ENCODE measurements at places on chromosomes 5 and 9.

DNA sequence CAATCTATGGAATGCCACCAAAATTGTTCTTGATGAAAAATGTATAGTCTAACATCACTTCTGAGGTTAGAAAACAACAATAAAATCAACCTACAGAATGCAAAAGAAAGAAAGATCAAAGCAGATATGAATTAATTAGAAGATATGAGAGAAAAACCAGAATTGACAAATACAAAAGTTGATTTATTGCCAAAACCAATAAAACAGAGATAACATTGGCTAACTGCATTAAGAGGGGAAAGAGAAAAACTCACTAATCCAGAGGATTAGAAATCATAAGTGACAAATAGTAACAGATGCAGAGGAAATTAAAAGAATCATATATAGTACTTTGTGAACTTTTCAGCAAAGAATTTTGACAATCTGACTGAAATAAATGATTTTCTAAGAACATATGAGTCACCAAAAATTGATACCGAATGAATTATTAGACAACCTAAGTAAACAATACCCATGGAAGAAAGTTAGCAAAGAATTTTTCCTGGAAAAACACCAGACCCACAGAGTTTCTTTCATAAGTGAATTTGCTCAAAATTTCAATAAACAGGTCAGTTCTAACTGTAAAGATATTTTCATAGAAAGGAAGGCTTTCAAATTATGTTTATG lies 167.7 kb downstream of the AOPEP start:
- DNase-seq, result no peak

GRCh38 chr5:102221949-102222348 lies 74.1 kb downstream of the SLCO4C1 start:
- DNase-seq, result no peak

DNA sequence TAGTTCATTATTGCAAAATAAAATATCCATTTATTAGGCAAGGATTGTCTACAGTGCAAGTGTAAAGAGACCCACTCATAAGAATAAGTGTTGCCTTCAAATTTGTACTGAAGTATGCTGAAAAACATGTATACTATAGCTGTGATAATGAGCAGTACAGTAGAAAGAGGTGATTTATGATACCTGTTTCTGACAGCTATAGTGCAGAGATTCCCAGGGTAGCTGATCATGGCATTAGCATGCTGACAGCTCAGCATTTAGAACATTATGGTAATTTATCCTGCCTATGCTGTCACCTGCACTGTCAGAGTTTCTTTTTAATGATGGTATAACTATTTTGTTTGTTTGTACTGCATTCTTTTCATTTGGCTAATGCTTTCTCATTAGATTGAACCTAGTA lies 177.6 kb upstream of the TLX3 start:
- no peak for DNase-seq

DNA sequence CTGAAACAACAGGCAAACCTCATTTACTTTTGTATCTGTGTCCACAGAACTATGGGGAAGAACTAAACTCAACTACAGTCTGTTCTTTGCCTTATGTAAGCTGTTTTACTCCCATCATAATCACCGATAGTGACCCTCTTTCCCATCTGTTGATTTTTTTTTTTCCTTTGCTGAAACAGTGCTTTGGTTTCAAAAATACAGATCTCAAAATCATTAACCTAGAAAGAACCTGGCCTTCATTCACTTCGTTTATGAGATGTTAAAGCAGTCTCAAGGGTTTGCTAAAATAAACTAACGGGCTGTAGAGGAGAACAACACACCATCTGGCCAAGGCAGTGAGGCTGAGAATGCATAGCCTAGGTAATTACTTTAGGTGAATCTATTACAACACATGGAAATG lies 706.6 kb upstream of the ZNF608 start:
- no peak for DNase-seq

DNA sequence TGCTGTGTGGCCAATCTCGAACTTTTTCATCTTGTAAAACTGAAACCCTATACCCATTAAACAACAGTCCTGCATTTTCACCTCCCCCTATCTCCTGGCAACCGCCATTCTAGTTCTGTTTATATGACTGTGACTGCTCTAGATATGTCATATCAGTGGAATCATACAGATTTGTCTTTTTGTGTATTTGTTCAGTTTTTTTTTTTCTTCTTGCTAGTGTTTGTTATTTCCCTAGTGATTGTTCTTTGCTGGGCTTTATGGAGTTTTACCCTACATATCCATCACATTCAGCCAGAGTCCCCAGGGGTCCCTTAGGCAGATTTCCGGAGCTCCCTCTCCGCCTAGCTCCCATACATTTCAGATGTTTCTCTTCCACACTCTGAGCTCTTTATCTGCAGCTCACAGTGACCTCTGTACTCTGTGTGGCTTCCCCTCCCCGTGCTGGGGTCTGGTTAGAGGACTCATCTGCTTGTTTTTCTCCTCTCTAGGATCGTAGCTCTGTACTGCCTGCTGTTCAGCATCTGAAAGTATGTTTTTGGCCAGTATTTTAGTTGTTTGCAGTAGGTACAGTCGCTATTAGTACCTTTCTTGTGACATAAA lies 25.1 kb upstream of the CARTPT start:
- no peak for DNase-seq

Data from C1 segment of cervical spinal cord (tissue), 14 donors.